ENCODE measurements at places on chromosomes 4 and X.

DNA sequence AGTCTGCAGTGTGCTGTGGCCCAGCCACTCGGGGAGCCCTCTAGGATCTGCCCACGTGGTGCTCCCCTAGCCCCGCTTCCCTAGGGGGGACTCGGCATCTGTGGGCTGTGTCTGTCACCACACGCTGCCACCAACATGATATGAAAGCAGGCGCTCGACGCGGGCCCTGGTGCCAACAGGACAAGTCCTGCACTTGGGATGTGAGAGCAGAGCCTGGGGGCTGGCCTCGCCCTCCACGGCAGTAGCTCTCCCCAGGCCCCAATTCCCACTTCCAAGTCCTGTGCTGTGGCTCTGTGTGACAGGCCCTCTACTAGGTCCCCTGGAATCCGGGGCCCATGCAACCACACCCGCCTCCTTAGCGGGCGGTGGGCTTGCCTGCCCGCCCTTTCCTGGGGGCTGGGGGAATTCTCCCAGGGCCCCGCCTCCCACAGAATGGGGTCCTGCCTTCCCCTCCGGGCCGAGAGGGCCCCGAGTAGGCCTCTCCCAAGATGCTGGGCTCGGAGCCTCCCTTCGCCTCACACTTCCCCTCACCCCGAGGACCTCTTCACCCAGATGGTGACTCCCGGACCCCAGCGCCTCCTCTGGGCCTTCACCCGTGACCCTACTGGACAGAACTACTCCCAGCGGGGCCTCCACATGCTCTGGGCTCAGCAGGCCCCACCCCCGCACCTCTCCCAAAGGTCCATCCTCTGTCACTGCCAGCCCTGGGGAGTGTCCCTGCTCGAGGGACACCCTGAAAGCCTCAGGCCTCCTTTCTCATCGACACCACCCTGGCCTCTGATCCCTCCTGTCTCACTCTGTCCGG, 11.2 kb downstream of the LRPAP1 start:
- no peak for DNase-seq

DNA sequence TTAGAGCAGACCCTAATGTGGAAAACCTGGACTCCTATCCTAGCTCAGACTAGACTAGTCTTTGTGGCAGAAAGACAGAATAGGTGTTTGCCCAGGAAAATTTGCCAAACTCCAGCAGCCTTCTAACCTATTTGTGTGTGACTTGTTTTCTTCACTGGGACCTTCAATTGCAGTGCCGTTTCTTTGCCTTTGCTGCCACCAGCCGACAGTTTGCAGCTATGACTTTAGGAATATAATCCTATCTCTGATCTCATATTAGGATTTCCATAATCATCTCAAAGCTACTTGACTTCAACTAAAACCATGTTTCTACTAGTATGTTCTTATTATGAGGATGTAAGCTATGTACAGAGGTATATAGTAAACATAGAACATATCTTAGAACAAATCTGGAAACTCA, 60.2 kb upstream of the PGAM4 start:
- no peak for DNase-seq

DNA sequence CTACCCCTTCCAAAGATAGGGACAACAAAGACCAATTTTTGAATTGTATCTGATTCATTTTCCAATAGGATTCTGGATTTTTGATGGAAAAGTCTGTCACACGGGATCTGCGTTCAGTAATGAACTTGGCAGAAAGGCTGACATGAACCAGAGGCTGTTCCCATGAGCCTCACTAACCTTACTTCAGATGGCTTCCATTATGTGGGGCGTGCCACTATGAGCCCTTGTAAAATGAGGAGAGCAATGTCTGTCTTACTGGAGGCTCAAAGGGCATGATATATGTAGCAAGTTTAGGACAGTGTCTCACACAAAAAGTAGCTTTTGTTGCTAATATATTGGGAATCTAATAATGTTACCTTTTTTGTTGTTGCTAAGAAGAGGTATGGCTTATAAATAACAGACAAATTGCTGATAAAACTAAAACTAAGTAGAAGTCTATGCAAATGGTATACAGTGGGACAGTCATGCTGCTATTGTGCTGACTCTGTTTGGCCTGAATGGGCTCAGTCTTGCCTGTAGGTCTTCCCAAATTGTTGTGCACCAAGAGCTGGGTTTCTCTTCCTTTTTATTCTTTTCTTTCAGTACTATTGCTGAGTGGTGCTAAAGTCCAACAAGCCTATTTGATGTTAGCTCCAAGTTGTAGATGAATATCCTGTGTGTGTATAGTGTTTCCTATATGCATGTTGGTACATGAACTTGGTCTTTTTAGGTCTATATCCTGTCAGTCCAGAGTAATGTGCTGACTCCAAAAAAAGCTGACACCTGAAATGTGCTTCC, 132.1 kb downstream of the SPRY1 start:
- DNase-seq = no peak

GRCh38 chrX:66672106-66672505, 33.2 kb upstream of the EDA2R start:
- DNase-seq = no peak

DNA sequence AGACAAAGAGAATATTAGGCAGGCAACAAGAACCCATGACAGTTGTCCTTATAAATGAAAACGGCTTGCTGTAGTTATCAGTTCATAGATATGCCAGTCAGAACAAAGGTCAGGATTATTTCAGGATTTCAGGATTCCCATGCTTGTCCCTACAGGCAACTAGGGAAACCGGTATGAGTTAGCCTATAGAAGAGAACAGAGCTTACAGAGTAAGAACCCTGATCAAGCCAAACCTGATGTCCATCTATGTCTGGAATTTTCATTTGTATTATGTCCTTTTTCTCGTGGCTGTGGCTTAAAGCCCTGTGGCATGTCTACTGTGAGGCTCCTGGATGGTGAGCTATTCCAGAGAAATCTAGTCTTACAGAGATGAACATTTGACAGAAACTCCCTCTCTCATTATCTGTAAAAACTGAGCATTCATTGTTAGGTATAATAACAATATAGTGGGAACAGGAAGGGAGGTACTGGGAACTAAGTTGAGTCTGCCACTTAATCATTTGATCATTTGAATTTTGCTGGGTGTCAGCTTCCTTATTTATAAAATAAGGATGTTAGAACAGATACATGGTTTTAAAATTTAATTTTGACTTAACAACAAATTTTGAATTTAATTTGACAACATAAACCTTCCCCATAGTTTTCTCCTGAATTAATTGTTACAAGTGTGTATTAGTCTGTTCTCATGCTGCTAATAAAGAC, 129.5 kb upstream of the KLF3 start:
- no peak for DNase-seq

DNA sequence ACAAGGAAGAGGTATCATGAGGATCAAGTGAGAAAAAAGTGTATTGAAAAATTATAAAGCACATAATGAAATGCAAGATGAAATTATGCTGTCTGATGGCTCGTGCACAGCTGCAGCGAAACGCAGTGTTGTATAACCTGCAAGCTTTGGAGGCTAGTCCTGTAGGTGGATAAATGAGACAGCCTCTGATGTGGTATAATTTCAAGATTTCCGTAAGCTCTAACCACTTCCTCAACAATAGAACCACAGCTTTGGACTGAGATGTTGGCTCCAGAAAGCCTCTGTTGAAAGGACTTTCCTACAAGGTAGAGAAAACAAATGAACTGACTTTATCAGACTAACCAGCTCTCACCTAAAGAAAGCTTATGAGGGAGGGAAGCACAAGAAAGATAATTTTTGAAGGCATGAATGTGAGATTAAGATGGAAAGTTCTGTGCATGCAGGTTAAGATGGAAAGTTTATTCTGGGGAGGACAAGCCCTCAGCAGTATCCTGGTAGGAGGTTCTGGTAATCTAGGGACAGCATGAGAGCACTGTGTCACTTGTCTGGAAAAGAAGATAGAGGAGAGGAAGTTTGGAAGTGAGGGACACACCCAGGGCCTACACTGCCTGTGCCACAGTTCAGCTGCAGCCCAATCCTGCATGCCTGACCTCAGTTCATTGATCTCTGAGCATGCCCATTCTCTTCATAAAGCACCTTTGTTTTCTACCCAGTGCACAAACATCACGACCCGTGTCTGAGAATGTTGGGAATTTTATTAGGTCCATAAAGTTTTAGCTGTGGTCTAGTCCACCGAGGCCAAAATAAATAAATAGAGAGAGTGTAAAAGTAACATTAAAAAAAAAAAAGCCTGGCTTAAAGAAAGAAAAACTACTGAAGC, 161.5 kb upstream of the SFRP2 start:
- peak; percentile 7 for DNase-seq

DNA sequence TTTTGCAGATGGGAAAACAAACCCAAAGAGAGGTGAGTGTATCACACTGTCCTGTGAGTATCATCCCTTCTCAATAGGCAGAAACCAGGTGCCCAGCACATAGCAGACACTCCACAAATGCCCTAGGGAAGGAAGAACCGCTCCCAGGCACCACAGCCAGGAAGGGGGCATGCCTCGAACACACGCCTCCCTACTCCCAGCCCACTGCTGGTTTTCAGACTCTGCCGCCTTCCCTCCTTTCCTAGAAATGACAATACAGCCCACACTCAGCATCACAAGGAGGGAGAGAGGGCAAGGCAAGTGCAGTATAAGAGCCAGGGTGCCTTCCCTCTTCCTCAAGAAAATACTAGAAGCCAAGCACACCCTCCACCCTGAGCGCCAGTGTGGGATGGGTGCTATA, 16.2 kb downstream of the JAKMIP1 start:
- DNase-seq = no peak

Measured in activated CD4-positive, alpha-beta T cell treated with anti-CD3 and anti-CD28 coated beads for 4 hours (primary cell).